Left renal pelvis (tissue), 4 donors: ENCODE measurements at places on chromosomes 2 and 18. TPM values are rescaled to one million over a fixed set of nuclear protein-coding genes. Genes with fewer than 3 reads are reported as not detected.

DNA sequence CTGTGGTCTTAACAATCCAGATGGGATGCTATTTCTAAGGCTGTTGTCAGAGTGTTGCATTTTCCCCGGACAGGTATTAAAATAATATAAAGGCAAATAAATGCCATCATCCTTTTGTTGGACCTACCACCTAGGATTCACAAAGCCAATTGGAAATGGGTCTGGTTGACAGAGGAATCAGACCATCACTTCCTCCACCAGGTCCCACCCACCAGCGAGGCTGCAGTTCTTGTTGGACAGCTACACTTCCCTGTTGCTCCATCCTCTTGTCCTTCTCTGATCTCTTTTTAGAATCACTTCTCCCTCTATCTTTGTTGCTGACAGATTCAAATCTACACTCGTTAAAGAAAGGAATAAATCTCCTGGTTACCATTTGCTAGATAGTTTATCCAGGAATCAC, 1.1 kb downstream of the TMEM169 start:
- DNase-seq: no peak

- no peak for DNase-seq
Observed at GRCh38 chr2:217742841-217743240, 260.0 kb downstream of the TNS1 start.

DNA sequence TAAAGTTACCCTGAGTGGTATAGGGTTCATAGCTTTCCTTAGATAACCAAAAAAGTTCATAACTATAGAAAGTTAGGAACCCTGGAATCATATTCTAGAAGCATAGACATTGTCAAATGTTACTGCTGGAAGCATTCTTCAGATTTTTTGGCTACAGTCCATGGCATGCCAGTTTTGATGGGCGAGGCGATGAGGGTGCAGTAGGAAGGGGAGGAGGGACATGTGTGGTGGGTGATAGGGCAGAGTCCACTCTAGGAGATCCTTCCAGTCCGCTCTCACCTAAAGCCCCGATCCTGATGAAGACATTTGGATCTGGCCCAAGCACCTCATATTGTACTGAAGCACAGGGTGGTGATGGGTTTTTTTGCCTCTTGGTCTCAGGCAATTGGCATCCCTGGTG, 91.8 kb downstream of the HRH4 start:
- DNase-seq: no peak

DNA sequence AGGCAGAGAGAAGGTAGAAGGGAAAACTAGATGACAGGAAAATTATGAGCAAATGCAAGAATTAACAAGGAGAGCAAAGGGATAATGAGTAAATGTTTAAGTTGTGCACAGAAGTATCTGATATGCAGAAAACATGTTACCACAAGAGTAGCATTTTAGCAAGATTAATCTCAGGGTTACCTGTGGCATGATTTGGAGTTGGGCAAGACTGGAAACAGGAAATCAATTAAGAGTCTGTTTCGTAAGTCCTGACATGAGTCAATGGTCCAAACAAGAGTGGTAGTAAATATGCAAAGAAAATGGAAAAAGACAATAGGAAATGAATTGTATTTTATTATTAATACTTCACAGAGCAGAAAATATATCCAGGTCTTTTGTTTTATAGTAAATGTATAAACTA, 17.3 kb upstream of the MTX2 start:
- DNase-seq: no peak

DNA sequence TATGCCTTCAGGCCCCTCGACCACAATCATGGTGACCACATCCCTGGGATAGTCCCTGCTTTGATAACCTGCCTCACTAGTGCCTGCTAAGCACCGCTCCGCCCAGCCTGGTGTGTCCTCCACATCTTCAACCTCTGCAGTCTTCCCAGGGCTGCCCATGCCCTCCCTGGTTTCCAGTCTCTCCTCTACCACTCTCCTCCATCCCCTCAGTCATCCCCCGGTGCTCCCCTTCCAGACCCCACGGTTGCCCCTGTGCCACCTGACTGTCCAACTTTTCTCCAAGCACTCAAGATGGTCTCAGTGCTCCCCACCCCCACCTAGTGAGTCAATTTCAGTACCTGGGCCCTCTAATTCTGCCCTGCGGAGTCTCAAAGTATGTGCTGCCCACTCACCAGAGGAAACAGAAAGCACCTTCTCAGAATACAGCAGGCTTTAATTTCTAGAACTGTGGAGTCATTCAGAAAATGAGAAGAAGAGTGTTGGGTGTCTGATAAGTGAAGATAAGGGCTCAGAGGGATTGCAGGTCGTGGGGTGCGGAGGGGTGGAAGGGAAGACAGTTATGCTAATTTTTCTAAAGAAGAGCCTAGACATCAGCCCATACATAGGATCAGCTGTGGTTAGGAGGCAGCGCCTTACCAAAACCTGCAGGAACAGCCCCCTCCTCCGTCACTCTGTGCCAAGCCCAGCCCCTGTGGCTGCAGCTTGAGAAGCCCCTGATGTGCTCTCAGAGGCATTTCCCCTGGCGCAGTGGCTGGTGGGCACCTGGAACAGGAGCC, 53.6 kb upstream of the CAB39 start:
- no peak for DNase-seq

DNA sequence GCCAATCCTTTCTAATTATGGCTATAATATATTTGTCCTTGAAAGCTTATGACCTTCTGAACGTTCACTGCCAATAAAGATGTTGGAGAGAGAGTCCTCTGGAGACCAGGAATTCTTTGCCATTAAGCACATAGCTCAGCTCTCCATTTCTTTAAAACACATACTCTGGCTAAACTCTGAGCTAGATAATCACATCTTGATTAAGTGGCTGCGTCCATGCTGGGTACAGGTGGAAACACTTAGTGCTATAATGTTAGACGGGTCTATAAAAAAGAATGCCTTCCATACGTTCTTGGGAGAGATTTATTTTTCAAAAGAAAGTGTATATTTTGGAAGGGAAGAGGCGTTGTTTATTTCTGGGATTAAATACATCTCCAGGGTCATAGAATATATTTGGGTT, 314.5 kb downstream of the LPIN1 start:
- DNase-seq: no peak

DNA sequence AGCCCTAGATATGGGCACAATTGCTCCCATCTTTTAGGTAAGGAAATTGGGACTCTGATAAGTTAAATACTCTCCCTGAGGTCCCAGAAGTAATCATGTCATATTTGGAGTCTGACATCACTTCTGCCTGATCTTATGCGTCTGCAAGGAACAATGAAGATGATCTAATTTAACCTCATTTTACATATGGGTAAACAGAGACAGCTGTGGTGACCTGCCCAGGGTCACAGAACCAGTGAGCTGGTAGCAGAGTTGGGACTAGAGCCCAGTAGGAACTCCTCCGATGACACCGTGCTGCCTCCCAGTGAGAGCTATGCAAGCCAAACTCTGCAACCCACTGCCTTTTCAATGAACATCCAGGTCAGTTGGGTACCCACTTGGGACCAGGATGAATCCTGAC, 17.8 kb downstream of the CTAGE1 start:
- DNase-seq: no peak

DNA sequence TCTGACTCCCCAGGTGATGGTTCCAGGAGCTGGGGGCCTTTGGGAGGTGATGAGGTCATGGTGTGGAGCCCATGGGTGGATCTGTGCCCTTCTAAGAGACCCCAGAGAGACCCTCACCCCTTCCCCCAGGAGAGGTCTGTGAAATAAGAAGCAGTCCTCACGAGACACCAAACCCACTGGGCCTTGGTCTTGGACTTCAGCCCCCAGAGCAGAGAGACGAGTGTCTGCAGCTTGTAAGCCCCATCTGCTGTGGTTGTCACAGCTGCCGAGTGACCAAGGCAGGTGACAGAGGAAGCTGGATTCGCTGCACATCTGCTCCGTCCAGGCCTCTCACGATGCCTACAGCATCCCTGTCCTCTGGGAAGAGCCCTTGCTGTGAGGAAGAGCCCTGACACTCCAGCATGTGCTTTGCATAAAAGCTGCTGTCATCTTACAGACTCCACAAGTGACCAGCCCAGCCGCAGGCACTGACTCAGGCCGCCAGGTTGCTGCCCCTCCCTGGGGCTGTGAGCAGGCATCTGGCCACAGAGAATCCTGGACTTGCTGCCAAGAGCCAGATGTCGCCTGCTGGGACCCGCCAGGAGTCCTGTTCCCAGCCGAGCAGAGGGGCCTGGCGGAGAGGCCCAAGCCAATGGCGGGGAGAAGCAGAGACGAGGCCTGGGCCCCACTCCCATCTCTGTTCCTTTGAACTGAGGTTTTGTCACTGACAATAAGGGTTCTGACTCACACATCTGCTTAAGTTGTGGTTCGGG, 150.8 kb downstream of the PXDN start:
- DNase-seq: no peak

DNA sequence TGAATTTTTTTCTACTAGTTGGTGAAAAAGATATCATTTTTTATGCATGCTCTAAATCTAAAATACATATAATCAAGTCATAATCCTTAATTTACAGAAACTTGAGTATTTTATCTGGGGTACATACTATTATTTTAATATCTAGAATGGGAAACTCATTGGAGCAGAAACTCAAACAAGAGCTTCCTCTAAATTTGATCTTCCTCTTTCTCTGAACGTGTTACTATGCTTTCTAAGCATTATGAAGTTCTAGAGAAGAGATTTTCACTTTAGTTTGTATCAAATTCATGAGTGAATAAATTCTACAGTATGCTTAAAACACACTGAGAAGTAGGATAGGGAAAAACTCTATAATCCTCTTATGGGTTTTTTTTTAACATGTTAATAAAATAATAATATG, 20.6 kb upstream of the SLC38A11 start:
- no peak for DNase-seq

- no peak for DNase-seq
Observed at GRCh38 chr2:37361216-37361815, 16.9 kb downstream of the QPCT start.

DNA sequence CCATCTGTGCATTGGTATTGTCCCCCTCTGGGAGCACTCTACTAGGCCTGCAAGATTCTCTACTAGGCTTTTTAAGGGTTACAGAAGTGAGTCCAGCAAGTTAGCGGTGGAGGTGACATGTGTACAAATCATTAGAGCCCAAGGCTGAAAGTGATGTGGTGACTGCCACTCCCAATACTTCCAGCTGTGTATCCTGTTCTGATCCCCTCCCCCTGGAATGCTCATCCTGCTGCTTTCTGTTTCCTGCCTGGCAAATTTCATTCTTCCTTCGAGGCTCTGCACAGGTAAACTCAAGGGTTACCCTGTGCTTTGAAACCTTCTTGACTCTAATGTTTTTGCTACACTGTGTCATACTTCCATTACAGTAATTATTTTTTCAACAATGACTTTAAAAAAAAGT, 258.5 kb upstream of the REV1 start:
- DNase-seq: no peak

GRCh38 chr2:173763641-173764040, 201.5 kb downstream of the SP3 start:
- no peak for DNase-seq

DNA sequence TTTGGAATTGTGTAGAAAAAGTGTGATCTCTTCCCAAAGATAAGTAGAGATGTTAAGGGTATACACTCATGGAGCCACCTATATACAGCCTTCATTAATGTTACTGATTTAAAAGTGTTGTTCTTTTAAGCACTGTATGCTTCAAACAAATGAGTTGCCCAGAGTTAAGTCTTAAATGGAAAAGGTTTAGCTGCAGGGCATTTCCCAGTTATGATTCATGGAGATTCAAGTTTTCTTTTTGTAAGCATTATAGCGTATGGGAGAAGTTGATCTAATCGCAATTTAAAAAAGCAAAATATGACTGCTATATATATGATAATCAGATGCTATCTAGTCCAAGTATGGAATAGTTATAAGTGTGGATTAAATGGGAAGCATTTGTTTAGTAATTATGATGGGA, 4.8 kb downstream of the PDK1 start:
- DNase-seq: no peak

Gene ADAM23
- polyA plus RNA-seq: 8.5 TPM

Gene ACMSD
- 30.5 TPM for polyA plus RNA-seq

Gene TMEM17
- 6.5 TPM for polyA plus RNA-seq

Gene TANK
- 57.6 TPM for polyA plus RNA-seq

Gene NETO1
- 0.99 TPM for polyA plus RNA-seq

Gene FKBP1B
- 10.3 TPM for polyA plus RNA-seq
